DMS153 (cell line): ENCODE measurements at places on chromosomes 6 and 20.
A peak's percentile ranks its signal among the peaks of the same experiment; 100 is the strongest.

- no peak for DNase-seq
Observed at GRCh38 chr20:45576995-45577394, 2.1 kb downstream of the WFDC8 start.

- DNase-seq, result no peak
Observed at GRCh38 chr20:34345402-34345736, 17.7 kb upstream of the ITCH start.

DNA sequence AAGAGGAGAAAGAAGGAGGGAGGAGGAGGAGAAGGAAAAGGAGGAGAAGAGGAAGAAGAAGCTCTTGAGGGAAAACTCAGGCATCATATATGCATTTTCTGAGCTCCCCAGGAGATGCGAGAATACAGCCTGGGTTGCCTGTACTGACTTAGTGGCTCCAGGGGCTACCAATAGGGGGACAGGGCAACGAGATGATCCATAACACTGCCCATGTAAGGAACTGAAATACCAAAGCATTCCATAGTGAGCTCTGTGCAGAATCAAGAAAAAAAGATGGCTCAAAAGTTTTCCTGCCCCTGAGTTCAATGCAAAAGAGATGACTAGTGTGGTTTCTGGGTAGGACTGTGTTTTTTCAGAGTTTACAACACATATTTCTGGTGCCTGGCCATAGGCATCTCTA, 258.7 kb downstream of the ALDH8A1 start:
- DNase-seq, result no peak

- DNase-seq, result no peak
Observed at GRCh38 chr6:157089851-157090250, 233.5 kb downstream of the TMEM242 start.

DNA sequence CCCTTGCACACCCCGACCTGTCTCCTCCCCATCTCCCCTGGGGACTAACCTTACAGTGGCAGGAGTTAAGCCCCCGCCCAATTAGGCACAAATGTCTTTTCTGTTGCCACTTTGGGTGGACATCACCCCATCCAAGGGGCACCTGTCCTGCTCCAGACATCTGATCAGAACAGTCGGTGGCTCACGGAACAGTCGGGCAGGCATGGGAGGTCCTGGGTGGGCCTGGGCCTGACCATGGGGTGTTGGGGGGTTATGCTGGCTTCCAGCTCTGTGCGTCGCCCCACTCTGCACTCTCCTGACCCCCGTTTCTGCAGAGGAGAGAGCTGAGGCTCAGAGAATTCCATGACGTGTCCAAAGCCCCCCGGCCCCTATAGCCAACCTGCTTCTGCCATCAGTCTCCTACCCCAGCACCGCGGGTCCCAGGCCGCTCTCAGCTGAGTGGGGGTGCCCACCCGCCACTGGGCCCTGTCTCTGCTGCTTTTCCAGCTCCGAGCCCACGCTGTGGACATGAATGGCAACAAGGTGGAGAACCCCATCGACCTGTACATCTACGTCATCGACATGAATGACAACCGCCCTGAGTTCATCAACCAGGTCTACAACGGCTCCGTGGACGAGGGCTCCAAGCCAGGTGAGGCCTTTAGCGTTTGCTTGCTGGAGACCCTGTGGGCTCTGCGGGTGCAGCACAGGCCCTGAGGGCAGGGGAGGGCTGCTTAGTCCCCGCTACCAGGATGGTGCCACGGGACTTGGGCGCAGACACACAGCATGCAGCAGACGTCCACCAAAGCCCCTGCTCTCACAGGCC, 213.2 kb downstream of the TAF4 start:
- DNase-seq, result no peak

DNA sequence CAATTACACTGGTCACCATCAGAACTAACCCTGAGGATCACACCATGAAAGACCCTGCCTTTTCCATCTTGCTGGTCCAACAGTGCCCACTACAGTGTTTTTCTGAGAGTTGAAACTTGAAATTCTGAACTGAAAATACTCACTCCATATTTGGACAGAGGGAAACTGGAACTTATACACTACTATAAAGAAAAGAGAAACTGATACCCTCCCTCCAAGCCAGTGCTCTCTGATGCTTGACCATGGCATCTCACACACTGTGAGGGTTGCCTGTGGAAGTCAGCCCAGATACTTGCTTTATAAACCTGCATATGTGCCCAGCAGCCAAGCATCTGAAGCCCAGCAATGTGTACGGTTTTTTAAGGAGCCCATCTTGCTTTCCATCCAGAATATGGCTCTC, 108.7 kb downstream of the FOXA2 start:
- DNase-seq, result no peak

DNA sequence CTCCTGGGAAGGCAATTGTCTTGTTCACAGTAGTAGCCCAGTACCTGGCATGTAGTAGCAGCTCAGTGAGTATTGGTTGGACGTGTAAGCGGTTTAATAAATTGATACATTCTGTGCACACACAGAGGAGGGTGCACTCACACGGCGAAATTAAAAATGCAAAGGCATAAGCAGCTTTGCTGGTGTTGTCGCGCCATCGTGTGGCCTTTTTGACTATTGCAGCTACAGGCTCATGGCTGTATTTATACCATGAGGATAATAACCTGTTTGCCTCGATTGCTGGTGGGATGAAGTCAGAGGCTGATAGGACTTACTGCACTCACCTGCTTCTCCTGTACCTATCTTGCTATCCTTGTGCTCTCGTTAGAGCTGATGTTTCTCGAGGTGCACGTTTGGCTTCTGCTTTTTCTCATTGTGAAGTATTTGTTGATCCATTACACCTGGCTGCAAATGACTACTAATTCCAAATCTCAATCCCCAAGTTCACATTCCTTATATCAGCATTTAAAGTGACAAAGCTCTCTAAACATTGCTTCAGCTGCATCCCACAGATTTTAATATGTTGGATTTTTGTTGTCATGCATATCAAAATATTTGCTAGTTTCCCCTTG, 61.5 kb downstream of the TBXT start:
- DNase-seq, result peak; percentile 67

GRCh38 chr6:162532283-162533008, 195.1 kb downstream of the PRKN start:
- DNase-seq, result no peak
